Thyroid gland (tissue), 4 donors: ENCODE measurements at places on chromosomes 5 and 9. TPM values are rescaled to one million over a fixed set of nuclear protein-coding genes. Genes with fewer than 3 reads are reported as not detected.
A peak's percentile ranks its signal among the peaks of the same experiment; 100 is the strongest.

DNA sequence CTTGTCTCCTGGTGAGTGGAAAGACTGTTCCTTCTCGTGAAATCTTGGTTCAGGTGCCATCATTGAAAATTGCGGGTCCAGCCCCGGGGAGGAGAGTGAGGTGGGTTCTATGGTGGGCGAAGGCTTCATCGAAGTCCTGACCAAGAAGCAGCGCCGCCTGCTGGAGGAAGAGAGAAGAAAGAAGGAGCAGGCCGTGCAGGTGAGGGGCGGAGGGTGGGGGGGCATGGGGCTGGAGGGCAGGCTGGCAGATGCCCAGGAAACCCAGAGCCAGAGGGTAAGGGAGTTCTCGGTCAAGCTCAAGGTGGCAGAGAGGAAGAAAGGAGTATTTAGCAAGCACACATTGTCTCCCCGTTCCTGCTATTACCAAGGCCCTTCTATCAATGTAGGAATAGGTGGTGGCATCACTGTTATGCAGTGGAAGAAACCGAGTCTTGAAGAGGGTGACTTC, 24.3 kb upstream of the POMT1 start:
- DNase-seq: peak; percentile 51

GRCh38 chr5:138369706-138370105, 17.2 kb downstream of the KDM3B start:
- DNase-seq: no peak

DNA sequence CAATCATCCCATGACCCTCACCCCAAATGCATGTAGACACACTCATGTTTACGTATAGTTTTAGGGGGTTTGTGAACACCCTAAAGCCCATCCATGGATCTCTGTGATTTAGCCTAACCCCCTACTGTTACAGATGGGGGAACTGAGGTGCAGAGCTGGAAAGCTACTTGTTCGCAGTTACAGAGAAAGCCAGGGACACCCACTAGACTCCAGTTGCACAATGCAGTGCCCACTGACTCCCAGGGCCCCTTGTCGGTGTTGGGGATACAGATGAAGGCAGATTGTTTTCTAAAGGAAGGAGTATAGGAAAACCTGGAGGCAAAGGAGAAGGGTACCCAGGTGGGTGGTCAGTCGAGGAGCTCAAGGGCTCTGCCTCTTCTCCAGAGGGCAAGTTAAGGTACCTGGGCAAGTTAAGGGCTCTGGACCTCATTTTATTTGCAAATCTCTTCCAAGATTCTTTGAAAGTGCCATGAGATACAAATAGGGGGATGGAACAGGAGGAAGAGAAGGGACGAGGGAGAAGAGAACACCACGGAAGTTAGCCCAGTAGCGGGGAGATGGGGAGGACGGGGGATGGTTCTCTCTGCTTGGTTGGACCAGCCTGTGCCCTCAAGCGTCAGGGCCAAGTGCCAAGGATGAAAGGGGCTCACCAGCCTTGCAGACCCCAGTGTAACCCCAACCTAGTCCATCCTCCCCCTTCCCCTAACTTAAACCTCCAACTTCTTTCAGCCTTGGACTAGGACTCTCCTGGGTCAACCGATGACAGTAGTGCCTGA, 958 bp downstream of the MYOZ3 start:
- no peak for DNase-seq

DNA sequence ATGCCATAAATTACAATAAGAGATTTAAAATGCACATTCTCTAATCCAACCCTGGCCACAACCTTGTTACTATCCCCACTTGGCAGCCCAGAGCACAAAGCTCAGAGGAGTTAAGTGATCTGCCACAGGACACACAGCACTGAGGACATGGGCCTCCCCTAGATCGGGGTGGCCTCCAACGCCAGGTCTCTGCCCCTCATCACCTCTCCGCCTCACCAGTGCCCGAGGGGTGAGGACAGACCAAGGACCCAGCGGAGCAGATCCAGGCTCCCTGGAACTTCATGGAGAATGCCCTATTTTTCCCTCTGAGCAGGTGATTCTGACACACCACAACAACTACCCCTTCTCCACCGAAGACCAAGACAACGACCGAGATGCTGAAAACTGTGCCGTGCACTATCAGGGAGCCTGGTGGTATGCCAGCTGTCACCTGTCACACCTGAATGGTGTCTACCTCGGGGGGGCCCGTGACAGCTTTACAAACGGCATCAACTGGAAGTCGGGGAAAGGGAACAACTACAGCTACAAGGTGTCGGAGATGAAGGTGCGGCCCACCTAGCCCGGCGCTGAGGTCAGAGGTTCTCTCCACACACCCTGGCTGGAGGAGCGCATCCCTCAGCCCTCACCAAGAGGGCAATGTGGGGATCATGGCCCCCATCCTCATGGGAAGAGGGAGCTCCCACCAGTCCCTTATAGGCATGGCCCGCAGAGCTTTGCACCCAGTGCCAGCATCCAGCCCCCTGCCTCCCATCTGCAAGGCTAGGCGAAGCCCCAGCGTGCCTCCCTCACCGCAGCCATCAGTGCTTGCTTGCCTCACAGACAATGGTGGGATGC, 12.5 kb upstream of the FCN2 start:
- DNase-seq: no peak

- DNase-seq: no peak
Observed at GRCh38 chr5:93585041-93585766, 2.2 kb downstream of the NR2F1 start.

- no peak for DNase-seq
Observed at GRCh38 chr9:72440378-72440777, 75.4 kb upstream of the ZFAND5 start.

DNA sequence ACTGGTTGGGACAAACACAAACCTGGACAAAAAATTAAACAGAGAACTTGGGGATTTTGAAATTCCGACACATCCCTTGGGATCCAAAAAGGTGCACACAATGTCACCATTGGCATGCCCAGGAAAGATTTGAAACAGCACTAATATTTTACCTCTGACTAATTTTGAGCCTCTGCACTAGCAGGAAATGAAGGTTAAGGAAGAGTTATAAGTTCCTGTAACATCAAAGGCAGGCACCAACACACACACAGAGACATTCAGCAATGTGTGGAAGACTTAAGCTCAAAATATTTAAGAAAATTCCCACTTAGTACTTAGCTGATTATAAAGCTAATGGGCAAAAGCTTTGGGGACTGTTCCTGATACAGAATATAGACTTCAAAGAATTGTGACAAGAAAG, 247.0 kb downstream of the CDH9 start:
- no peak for DNase-seq

- no peak for DNase-seq
Observed at GRCh38 chr5:58353992-58354391, 105.9 kb downstream of the PLK2 start.

DNA sequence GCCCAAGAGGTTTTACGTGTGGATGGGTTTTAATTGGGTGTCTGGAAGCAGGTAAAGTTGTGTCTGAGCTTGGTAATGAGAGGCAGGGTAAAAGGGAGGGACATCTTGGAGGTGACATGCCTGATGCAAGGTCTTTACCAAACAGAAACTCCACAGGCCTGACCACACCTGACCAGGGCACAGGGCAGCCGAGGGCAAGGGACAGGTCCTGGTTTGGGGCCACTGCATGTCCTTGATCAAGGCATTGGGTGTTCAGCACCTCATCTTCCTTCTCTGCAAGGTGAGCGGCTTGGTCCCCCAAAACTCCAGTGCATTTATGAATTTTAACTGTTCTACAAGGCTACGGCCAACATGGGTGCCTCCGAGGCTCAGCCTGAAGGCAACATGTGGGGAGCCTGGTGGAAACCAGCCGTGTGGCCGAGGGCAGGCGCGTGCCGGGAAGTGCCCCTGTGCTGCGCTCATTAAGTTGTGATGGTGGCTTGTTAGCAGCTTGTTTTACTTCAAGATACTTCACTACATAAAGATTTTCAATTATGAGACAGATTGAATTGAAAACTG, 30.7 kb upstream of the LPCAT1 start:
- DNase-seq: no peak

- no peak for DNase-seq
Observed at GRCh38 chr5:138699482-138699881, 53.7 kb upstream of the CTNNA1 start.

DNA sequence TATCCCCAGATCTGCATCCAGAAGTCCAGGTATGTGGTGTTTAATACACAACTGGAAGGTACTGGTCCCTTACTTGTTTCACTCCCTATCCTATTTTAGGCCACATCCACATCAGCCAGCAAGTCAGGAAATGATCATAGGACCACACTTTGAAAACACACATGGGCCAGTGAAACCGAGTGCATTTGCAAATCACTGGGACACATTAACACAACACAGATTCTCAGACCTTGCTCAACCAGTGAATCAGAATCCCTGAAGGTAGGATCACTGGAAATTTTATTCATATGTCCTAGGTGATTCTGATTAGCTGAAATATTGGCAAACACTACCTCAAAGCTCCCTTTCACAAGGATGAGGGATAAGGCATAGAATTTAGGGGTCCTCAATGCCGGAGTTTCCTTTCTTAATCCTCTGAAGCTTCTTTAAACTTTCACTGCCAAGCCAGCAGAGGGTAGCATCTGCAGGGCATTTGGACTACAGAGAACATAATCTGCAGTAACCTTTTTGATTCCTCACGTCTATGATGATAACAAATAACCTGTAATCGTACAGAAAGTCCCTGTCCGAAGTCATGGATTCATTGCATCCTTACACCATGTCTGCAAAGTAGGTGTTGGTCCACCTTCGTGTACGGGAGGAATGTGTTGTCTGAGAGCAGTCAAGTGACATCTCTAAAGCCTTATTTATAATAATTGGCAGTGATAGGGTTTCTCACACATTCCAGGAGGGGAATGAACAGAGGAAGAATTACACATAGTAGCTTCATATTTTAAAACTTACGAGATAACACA, 11.0 kb upstream of the ABLIM3 start:
- no peak for DNase-seq

PCDHGA4 gene
- 7.7 TPM for total RNA-seq

GPR151 gene
- not detected for total RNA-seq

KCNV2 gene
- not detected for total RNA-seq

HBEGF gene
- 12.1 TPM for total RNA-seq

IL5 gene
- not detected for total RNA-seq

CA9 gene
- not detected for total RNA-seq

GPSM1 gene
- 12.0 TPM for total RNA-seq

ELAVL2 gene
- 0.33 TPM for total RNA-seq

ZBED3 gene
- total RNA-seq: 17.1 TPM

TPPP gene
- 8.7 TPM for total RNA-seq
